Caudate nucleus (tissue), 63 donors: ENCODE measurements at places on chromosomes 6 and 20.

- DNase-seq: no peak
These were observed 121.5 kb upstream of the CNR1 start for GRCh38 chr6:88287696-88288095.

- no peak for DNase-seq
These were observed 41.0 kb downstream of the TMEM242 start for GRCh38 chr6:157282284-157282683.

GRCh38 chr6:137702791-137703424 is 164.2 kb upstream of the TNFAIP3 start:
- DNase-seq: no peak

DNA sequence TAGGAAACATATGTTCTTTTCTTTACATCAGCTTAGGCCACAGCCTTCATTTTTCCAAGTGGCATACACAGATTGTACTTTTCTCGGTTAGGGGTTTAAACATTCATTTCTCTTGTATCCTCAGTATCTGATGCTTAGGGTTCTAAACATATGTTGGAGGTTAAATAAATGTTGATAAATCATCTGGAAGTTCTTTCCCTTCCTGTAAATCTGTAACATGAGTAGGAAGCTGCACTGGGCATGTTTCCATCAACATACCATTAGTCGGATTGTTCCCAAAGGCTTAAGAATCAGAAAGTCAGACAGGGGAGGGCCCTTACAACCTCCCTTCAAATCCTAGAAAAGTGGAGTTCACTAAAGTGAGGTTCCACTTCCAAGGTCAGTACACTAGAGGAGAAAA is 54.8 kb upstream of the BCLAF1 start:
- no peak for DNase-seq

GRCh38 chr6:130537447-130537846 is 171.6 kb downstream of the TMEM200A start:
- DNase-seq: no peak
